ENCODE measurements at places on chromosomes 5 and 9.
A peak's percentile ranks its signal among the peaks of the same experiment; 100 is the strongest.

- no peak for DNase-seq
Observed at GRCh38 chr5:111241696-111242095, 17.5 kb downstream of the CAMK4 start.

GRCh38 chr5:14190194-14191164 lies 47.3 kb downstream of the TRIO start:
- DNase-seq, result no peak

DNA sequence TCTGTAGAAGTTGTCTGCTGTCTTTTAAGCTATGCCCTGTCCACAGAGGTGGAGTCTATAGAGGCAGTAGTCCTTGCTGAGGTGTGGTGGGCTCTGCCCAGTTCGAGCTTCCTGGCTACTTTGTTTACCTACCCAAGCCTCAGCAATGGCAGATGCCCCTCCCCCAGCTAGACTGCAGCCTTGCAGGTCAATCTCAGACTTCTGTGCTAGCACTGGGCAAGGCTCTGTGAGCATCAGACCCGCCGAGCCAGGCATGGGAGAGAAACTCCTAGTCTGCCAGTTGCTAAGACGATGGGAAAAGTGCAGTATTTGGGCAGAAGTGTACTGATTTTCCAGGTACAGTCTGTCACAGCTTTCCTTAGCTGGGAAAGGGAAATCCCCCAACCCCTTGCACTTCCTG lies 694.1 kb upstream of the CDH6 start:
- DNase-seq, result no peak

- no peak for DNase-seq
Observed at GRCh38 chr9:100730086-100730485, 152.2 kb downstream of the CAVIN4 start.

DNA sequence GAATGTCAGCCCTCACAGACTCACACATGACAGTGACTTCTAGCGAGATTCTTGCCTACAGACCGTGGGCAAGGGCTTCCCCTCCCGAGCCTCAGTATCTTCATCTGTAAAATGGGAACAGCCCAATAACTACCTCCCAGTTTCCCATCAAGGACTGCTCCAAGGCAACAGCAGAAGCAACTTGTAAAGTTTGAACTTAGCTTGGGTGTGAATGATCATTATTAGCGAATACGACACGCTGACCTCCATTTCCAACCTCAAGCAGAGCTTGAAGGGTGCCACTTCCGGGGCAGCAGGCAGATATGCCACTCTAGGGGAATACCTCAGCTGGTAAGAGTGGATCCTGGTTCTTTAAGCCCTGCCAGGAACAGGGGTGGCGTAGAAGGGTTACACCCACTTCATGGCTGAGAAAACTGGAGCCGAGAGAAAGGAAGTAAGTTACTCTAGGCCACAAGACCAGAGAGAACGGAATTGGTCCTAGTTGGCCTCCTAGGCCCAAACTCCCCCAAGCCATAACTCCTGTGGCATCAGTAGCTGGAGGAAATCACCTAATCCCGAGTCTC lies 2.0 kb downstream of the RNF44 start:
- DNase-seq, result no peak

DNA sequence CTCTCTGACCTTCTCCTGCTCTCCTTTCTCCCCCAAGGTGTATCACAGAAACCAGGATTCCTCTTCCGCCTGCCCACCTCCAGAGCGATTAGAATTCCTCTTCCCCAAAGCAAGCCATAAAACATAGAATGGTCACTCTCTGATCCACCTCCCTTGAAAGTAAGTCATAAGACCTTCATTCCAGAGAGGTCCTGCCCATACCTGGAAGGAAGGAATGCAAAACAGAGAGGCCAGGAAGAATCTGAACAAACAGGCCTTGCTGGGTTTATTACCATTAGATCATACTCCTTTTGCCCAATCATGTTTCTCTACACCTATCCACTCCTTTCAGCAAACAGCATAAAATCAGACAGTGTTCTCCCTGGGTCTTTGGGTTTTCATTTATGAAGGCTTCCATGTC lies 21.0 kb downstream of the CDKL3 start:
- DNase-seq, result no peak

DNA sequence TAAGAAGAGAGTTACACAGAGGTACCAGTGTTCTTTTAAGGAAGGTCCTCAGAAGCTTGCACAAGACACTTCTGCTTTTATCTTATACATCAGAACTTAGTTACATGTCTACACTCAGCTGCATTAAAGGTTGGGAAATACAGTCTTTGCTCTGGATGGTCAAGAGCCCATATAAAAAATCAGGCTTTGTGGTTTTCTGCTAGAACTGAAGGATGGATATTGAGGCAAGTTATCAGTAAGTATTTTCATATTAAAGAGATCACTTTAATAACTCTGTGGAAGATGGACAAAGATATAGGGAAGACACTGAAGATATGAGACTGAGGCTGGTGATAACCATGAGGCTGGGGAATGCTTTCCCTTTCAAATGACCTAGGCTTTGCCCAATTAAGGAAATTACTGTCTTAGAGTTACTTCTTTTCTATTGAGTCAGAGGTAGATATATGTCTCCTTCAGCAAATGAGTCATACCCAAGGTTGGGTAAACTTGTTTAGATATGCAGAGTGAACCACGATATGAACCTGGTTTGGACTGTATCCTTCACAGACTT lies 87.0 kb upstream of the TNC start:
- no peak for DNase-seq

- no peak for DNase-seq
Observed at GRCh38 chr9:33263131-33264002, 1.1 kb downstream of the BAG1 start.

DNA sequence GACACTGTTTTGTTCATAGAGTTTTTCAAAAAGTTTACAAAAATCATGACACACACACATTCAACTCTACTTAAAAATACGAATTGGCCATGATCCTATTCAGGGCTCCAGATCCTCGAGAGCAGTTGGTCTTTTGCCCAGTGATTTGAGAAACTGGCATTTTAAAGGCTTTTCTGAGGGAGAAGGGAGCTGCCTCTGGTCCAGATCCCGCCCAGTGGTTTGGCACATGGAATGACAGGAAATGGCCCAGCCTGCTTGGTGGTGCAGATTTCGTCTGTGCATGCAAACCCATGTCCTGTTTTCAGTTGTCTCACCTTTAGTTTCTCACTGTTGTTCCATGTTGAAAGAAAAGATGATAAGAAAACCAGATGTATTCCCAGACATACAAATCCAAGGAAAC lies 3.6 kb downstream of the CAMK4 start:
- no peak for DNase-seq

GRCh38 chr9:96885424-96885823 lies 31.1 kb upstream of the ZNF782 start:
- DNase-seq, result no peak

GRCh38 chr5:124220418-124220817 lies 526.0 kb downstream of the ZNF608 start:
- no peak for DNase-seq

DNA sequence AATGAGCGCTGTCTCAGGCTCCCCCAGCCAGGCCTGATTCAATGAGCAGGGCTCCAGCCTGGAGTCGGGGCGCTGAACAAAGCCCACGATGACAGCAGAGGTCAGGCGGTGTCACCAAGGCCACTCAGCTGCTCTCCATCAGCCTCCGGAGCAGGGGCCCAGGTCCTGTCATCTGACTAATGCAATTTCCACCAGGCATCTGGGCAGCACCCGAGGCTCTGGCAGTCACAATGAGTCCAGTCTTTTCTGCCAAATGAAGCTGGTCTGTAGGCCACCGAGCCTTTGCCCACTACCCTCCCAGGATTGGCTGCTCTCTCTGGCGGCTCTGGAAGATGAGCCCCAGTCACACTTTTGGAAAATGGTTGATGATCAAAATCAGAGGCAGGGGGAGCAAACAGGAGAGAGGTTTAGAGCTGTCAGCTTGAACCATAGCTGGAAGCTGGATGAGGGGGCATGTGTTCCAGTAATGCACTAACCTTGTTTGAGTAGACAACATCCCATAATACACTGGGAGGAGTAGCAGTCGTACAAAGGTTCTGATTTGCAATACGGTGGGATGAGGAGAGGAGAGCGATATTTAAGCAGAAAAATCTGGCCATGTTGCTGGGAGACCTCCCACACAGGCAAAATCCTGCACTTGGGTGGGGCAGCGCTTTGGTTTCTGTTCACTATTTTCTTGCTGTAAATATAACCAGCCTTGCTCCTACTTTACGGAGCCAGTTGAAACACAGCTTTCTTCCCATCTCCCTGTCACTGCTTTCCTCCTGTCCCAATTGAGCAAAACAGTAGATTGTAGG lies 306.4 kb upstream of the PANK3 start:
- no peak for DNase-seq

DNA sequence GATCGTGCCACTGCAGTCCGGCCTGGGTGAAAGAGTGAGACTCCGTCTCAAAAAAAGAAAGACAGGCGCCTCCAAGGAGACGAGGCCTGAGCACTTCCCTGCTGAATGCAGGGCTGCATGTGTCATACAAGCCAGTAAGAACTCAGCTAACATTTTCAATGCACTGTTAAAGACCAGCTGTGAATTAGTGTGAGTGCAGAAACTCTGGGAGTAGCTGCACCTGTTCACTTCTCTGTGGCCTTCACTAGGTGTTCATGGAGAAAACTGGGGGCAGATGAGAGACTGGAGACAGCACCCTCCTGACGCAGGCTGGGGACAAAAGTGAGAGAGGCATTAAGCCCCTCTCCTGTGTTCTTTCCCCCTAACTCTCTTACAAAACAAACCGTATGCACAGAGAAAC lies 41.8 kb downstream of the FBXO10 start:
- DNase-seq, result peak; percentile 55

DNA sequence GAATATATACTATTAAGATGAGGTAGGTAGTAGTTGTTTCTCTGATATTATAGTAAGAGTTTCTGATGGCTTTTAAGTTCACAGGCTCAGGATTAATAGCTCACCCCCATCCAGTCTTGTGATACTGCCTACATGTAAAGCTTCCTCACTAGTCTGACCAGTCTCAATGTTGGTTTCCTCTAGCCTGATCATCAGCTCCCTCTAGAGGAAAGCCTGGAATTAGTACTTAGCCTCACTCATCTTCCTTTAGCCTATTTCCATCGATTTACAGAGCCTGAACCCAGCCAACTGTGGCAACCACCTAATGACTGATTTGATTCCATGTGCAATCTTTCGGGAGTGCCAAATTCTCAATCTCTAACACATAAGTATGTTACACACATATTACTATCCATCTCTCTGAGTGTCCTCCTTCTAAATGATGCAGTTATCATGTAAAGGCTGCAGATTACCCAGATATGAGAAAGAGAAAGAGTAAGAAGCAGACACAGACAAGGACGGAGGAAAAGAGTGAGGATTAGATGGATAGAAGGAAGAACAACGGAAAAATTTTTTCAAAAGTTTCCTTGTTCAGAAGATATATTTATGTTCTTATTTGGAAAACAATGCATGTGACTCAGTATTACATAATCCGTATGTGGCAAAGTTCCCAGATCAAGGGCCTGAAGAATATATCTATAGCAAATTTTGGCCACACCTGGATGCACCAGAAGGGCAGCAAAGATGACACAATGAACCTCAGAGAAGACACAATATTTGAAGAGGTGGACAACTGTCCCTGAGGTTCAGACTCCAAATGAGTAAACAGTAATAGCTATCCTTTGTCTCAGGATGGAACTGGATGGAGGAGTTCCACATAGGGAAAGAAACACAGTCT lies 333.7 kb downstream of the ELAVL2 start:
- no peak for DNase-seq

DNA sequence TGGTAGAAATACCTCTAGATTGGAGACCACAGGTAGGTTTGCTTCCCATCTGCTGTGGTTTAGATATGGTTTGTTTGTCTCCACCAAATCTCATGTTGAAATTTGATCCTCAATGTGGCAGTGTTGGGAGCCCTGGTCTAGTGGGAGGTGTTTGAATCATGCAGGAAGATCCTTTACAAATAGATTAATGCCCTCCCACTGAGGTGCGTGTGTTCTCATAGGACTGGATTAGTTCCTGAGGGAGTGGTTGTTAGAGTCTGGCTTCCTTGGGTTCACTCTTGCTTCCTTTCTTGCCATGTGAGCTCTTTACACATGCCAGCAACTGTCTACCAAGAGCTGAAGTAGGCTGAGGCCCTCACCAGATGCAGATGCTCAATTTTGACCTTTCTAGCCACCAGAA lies 391.1 kb upstream of the GRIA1 start:
- DNase-seq, result no peak

- no peak for DNase-seq
Observed at GRCh38 chr5:111942201-111942600, 185.2 kb upstream of the NREP start.

DNA sequence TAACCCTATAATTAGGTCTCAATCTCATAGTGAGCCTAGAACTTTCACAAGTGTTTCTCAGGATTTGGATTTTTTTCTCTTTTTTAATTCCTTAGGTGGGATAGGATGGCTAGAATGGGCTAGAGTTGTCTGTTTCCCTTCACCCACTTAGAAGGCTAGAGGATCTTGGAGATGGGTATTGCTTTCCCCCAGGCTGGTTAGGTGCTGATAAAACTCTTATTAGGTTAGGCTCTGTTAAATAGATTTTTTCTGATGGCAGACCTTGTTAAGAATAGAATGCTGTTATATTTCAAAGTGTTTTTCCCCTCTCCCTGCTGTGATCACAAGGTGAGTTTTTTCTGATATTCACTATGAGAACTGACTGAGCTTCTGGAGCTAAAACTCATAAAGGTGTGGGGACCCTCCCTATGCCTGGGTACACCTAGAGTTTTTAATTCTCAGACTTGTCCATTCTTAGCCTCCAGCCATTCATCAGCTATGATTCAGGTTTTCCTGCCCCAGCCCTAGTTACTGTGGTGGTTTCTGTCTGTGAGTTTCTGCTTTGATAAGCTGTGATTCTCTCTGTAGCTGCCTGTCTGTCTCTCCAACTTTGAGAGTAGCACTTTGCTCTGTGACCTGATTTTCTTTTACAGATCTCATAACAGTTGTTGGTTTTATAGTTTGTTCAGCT lies 132.4 kb downstream of the HACD4 start:
- DNase-seq, result no peak

- no peak for DNase-seq
Observed at GRCh38 chr9:36945999-36946398, 88.1 kb downstream of the PAX5 start.

DNA sequence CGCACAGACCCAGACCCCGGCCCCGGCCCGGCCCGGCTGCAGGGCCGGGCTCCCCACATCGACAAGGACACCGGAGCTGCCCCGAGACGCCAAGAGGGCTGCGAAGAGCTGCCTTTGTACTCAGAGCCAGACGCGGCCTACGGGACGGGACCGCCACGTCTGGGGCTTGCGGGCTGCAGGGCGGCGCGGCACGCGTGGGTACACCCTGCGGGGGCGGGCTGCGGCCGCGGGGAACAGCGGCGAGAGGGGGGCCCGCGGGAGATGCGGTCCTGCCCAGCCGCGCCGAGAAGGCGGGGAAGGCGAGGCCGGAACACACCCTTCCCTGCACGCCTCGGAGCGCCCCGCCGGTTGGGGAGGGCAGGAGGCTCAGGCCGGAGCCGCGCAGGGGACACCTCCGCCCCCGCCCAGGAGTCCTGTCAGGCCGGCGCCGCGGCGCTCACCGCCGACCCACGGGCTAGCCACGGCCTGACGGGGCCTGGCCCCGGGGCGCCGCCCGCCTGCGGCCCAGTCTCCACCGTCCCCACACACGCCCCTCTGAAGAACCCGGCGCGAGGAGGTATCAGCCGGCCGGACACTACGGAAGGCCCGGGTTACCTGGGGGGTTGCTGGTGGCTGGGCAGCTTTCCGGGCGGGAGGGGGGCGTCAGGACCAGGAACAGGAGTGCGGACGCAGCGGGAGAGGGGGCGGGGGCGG lies 478 bp downstream of the RAB14 start:
- peak; percentile 88 for DNase-seq

GRCh38 chr9:27331393-27331792 lies 34.4 kb upstream of the EQTN start:
- no peak for DNase-seq
